ENCODE measurements at places on chromosomes 7 and 10.

DNA sequence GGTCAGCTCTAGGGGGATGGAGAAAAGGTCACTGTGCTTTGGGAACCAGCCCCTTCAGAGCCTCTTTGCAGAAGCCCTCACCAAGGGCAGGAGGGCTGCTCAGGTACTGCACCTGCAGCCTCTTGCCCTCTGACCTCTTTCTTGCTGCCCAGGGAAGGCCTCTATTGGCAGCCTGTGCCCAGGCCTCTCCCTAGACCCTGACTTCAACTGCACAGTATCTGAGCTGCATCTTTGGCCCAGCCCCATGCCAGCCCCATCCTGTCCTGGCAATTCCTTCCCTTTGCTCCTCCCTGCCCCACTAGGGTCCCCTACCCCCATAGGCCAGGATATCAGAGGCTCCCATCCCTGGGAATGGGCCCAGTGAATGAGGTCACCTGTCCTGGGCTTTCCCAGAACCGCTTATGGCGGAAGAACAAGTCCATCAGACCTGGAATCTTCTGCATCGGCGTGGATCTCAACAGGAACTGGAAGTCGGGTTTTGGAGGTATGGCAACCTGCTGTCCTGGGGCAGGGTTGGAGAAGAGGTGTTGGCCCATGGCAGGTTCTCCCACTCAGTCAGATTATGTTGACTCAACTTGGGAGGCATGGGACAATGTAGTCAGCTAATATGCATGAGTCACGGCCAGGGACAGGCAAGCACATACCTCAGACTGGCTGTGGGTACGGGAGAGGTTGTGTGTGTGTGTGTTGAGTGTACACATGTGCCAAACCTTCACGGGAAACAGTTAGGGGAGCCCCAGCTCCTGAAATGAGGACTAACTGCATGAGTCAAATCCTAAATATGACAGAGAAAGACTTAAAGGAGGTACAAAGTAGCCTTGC is 17.1 kb upstream of the CPA1 start:
- no peak for DNase-seq

GRCh38 chr7:66517212-66517909 is 111.3 kb upstream of the KCTD7 start:
- no peak for DNase-seq

DNA sequence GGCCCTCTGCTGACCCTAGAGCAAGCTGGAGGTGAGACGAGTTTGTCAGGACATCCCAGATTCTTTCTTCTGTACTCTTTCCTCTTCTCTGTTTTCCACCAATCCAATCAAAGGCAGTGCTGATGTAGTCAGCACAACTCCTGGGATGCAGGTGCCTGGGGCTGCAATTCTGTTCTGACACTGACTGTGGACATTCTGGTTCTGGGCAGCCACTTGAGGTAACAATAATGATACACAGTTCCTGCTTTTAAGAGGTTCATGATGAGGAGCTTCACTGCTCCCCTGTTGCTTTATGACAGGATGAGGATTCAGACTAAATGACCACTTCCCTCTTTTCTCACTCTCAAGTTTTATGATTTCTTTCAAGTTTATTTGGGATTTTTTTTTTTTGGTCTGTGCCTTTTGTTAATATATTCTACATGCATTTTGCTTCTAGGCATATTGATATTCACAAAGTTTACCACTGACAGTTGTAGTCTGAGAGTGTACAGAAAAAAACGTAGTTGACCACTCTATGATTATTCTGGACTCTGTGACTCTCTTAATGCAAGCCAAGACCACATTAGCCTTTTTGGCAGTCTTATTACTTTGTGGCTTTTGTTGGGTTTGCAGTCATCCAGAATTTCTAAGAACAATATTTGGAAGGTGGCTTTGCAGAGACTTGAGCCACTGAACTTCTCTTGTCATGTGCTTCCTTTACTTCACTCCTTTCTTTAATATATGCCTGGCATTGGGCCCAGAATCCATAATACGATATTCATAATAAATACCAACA is 247.6 kb downstream of the AUTS2 start:
- DNase-seq, result no peak

DNA sequence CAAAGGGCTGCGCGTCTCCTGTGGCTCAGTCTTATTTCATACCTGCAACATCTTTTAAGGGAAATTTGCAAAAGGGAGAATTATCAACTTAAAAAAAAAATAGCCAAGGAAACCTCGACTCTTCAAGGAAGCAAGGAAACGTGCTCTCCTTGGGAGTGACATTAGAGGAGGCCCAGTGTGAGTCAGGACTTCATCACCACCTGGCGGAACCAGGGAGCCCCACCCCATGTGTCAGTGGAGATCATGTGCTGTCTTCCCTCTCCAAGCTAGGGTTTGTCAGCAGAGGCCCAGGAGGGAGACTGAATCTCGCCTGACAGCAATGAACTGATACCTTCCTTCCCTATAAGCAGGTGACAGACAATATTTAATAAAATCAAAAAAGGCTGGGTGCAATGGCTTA is 28.9 kb downstream of the POR start:
- no peak for DNase-seq

GRCh38 chr10:47264797-47265281 is 35.2 kb upstream of the GDF10 start:
- no peak for DNase-seq
